Stimulated activated naive CD4-positive, alpha-beta T cell (primary cell): ENCODE measurements at places on chromosomes 6 and 20.

GRCh38 chr6:118786596-118787453 is 107.1 kb upstream of the ASF1A start:
- no peak for DNase-seq

GRCh38 chr20:47311211-47311610 is 45.3 kb downstream of the ZMYND8 start:
- DNase-seq: no peak

- DNase-seq: no peak
Measured at GRCh38 chr6:45818655-45819054, 197.0 kb downstream of the CLIC5 start.

DNA sequence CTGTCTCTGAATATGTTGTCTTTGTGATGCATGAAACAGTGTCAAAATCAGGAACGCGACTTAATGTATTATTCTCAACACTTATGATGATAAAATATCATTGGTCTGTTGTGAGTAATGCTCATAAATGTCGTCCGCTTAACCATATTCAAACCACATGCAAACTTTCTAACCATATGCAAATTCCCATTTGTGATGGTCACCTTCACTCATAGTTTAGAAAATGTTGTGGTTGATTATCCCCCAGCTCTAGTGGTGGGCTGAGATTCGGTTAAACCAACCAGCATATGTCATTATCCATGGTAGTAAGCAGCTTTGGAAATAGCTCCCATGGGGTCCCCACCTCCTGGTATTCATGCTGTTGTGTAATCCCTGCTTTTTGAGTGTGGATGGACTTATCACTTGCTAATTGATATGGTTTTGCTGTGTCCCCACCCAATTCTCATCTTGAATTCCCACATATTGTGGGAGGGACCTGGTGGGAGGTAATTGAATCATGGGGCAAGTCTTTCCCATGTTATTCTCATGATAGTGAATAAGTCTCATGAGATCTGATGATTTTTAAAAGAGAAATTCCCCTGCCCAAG is 360.0 kb upstream of the TSHZ2 start:
- no peak for DNase-seq

DNA sequence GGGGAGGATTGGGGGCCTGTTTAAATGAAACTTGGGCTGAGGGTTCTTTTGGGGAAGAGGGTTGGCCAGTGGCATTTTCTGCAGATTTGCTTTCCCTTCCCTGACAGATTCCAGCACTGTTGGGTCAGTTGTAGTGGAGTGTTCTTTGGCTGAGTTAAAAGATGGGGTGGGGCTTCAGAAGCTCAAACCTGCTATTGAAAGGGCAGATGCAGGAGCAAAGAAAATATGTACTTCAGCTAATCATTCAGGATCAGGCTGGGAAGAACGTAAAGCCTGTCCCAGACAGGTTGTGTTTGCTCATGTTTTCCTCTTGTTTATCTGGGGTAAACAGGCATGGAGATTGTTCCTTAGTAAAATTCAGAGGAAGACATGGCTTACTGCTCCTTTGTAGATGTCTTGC is 2.5 kb downstream of the SASH1 start:
- DNase-seq: no peak

GRCh38 chr6:168093071-168093505 is 14.1 kb upstream of the FRMD1 start:
- DNase-seq: no peak

DNA sequence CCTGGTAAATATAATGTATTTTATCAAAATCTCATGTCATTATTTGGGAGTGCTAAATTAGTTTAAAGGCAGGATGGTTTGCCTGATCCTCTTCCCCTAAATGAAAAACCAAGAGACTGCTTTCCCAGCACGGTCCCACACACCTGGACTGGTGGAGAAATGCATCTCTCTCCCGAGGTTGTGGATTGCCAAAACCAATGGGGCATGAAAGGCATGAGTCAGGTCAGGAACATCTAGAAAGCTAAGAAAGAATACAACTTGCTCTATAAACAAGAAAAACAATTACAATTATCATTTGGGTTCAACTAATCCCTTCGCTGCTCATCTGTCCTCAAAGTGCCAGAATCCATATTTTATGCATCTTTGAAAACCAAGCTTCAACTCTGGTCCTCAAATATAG is 308.3 kb upstream of the IRAK1BP1 start:
- DNase-seq: no peak

GRCh38 chr6:319177-320131 is 27.2 kb downstream of the DUSP22 start:
- no peak for DNase-seq

GRCh38 chr20:48051794-48052474 is 266.7 kb upstream of the SULF2 start:
- DNase-seq: no peak
